Putamen (tissue), 1 donor: ENCODE measurements at places on chromosomes 1 and 21.

GRCh38 chr1:157695417-157695816, 5.2 kb downstream of the FCRL3 start:
- no peak for DNase-seq

GRCh38 chr1:179177615-179178014, 51.9 kb downstream of the ABL2 start:
- no peak for DNase-seq

GRCh38 chr1:211113566-211113965, 20.4 kb downstream of the KCNH1 start:
- DNase-seq, result no peak

- no peak for DNase-seq
Observed at GRCh38 chr1:10733474-10734366, 62.7 kb downstream of the CASZ1 start.

DNA sequence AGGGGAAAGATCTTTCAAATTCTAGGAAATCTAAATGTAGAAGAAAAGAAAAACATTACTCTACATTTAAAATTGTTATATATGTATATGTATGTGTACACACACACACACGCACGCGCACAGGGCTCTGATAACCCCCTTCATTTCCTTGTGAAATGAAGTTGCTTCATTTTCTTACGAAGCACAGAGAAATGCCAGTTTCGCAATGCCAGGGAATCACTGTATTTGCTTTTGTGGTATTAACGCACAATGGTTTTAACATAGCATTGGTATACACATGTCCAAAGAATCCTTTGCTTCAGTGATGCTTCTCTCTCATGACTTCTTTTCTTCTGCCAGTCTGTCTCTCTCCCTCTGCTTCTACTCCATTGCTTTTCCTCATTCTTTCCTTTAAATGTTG, 8.4 kb upstream of the DDAH1 start:
- no peak for DNase-seq

- no peak for DNase-seq
Observed at GRCh38 chr1:151049458-151049857, 1.9 kb downstream of the C1orf56 start.

DNA sequence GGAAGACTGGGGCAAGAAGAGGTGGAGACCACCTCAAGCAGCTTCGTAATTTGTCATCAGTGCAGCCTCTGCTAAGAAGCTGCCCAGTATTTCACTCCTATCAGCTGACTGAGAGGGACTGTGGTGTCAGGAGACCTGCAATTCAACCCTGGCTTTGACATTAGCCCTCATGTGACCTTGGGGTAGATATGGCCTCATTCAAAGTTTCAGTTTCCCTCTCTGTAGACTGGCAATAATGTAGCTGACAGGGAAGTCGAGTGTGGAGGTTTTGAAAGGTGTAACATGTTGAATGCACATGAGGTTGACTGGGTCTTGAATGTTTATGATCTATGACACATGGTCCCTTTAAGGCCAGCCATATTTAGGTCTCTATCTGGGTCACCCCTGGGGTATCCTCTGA, 2.2 kb upstream of the SPRR4 start:
- DNase-seq, result no peak

- no peak for DNase-seq
Observed at GRCh38 chr21:27519361-27519760, 552.5 kb upstream of the ADAMTS5 start.

- DNase-seq, result no peak
Observed at GRCh38 chr1:214615871-214616270, 12.9 kb downstream of the CENPF start.

DNA sequence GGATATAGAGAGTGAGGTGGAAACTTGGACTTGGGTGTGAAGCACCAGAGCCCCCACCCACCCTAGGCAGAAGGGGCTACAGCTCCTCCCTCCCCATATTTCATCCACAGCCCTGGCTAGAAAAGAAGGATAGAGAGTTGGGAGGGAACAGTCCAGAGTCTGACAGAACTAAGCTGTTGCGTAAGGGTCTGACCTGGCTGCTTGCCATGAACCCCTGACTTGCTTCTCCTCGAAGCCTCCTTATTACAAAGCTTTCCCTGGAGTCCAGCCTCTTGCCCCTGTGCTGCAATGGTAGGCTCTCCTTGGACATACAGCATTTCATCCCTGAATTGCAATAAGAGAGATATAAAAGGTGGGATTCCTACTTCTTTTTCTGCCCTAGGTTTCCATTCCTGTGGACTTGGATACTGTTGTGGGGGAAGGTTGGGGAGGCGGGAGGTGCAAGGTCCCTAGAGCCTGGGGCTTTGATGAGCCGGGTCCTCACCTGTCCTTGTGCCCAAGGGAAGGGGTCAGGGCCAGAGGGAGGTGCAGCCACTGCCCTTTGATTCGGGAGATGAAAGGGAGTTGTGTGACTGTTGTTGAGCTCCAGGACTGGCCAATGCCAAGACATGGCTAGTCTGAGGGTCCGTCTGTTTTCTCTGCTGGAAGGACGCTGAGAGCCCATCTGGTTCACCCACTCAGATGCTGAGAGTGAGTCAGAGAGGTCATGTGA, 2.7 kb downstream of the RHBG start:
- no peak for DNase-seq
